ENCODE measurements at places on chromosomes 13 and 19.

DNA sequence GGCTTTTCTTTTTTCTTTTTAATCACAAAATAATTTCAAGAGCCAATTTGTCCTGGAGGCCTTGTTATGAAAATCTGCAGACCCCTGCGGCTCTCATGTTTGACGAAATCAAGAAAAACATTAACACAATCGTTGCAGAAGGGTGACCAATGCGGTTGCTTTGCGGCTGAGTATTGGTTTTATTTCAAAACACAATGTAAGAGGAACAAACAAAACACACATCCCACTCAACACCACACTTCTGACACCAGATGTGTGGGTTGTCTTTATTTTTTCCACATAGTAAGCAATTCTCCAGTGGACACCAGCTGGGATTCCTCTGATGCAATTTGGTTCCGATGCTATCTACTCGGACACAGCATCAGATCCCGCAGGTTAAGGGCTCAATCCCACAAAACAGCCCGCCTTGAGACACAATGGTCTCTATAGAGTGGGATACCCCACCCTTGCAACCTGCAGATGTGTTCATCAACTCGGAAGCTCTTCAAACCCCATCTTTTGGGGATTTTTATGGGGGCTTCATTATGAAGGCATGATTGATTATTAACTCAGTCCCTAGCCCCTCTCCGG lies 21.9 kb upstream of the CCDC124 start:
- DNase-seq = no peak

GRCh38 chr13:110661256-110661655 lies 44.7 kb downstream of the CARS2 start:
- no peak for DNase-seq

GRCh38 chr13:104773775-104774174 lies 1707.6 kb upstream of the SLC10A2 start:
- no peak for DNase-seq

DNA sequence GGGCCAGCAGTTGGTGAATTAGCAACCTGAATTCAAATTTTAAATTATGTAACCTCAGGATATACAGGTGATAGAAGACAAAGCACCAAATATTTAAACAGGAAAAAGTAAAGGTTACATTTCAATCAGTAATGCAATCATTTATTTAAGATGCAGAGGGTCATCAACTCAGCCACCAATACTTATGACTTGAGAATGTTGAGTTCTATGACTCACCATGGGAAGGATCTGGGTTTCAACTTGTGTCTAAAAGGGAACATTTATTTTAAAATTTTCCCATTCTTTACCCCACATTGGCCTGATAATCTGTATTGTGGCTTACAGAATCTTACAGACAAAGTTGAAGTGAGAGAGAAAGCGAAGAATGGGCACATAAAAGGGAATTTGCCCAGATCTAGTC lies 418.0 kb downstream of the NDFIP2 start:
- no peak for DNase-seq

DNA sequence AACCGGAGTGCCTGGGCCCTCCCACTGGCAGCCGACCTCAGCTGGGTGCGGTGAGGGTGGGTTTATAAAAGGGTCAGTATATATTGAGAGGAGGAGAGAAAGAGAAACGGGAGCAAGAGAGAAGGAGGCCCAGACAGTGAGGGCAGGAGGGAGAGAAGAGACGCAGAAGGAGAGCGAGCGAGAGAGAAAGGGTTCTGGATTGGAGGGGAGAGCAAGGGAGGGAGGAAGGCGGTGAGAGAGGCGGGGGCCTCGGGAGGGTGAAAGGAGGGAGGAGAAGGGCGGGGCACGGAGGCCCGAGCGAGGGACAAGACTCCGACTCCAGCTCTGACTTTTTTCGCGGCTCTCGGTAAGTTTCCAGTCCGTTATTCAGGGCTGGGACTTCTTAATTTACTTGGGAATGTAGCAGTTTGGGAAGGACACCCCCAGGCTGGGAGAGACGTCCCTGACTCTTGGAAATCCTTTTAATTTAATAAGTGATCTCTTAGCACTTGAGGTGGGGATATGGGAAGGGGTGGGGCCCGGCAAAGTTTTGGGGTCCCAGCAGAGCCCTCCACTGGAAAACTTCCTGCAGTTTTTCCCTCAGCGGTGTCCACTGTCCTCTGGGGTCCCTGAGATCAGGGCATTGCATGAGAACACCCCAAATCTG lies at the start of gene EMP3:
Gene EMP3 (plus strand): TSS at position 288 of the 646 bp plus-strand sequence. CDS start 1,293 bp downstream, outside the sequence.
- no peak for DNase-seq

DNA sequence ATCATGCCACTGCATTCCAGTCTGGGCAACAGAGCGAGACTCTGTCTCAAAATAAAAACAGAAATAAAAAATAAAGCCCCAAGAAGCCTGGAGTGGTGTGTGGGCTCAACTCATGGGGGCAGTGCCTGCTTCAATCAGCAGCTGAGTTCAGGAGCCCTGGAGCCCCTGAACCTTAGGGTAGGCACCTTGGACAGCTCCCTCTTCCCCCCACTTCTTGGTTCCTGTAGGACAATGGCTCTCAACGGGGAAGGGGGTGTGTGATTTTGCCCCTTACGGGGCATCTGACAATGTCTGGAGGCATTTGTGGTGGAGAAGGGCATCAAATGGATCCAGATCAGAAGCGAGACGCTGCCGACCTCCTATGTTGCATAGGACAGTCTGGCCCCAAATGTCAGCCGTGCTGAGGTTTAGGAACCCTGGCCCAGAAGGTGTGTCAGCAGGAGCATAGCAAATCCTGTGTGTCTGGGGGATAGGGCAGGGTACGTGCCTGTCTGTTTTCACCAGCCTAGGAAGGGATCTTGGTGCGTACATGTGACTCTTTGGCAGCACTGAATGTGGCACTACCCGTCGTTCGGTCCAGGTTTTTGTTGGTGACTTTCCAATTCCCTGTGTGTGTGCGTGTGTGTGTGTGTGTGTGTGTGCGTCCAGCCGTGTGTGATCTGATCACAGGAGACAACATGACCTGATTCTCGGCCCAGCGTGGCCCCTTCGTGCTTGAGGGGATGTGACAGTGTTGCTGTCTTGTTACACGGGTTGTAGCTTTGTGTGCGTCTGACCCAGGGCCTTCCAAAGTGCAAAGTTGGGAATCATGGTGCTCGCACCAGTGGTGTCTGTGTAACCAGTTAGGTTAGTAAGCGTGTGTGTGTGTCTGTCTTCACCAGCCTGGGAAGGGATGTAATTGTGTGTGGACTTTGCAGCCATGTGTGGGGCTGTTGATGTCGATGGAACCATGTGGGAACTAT lies 7.5 kb downstream of the IGLON5 start:
- no peak for DNase-seq

DNA sequence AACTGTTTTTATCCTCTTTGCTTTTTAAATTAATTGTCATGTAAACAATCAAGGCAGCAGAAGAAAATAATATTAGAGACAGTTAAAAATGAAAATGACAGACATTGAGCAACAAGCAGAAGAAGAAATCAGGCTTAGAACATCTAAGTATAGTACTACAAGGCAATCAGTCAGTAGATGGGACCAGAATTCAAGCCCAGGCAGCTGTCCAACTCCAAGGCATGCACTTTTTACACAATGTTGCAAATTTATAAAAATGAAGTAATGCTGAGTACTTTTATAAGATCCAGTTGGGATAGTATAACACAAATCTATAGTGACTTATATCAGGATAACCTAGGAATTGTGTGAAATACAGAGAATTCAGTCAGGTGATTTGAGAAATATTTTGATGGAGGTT lies 2815.8 kb downstream of the PCDH9 start:
- no peak for DNase-seq

DNA sequence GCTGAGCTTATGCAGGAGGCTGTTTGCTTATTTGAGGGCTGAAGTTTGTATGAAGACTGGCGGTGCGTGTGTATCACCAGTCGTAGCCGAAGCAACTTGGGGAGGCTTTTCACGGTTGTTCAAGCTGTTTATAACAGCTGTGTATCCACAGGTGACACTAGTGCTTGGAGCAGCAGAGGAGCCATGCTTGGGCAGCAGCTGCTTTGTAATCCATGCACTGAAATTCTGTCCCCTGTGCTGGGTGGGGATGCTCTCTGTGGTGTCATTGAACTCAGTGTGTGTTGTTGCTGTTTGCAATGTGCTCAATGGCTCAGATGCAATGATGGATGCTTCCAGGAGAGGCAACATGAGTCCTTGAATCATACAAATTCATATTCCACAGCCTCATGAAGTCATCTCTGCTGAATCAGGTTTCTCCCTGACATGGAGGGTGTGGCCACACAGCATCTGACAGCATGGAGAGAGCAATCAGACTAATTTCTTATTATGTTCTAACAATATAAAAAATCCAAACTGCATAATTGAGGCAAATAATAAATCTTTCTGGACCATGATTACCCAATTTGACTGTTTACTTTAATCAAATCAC lies 18.8 kb upstream of the GTF3A start:
- DNase-seq = no peak

GRCh38 chr19:16208847-16209665 lies 11.3 kb downstream of the AP1M1 start:
- DNase-seq = peak; percentile 11

DNA sequence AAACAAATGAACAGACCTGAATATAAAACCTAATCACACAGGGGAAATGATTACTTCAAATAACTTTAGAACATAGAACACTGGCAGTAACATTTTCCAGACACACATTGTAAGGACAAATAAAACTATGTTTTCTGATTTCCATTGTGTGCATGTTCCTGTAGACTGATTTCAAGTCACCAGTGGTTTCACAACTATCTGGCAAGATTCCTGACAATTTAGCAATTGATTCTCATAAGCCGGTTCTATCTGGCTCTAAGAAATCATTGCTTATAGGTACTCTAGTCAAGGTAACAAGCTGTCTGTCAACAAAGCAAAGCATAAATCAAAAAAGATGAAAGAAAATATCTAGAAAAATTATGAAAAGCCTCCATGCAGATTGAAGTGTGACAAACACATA lies 19.6 kb upstream of the PCCA start:
- no peak for DNase-seq

DNA sequence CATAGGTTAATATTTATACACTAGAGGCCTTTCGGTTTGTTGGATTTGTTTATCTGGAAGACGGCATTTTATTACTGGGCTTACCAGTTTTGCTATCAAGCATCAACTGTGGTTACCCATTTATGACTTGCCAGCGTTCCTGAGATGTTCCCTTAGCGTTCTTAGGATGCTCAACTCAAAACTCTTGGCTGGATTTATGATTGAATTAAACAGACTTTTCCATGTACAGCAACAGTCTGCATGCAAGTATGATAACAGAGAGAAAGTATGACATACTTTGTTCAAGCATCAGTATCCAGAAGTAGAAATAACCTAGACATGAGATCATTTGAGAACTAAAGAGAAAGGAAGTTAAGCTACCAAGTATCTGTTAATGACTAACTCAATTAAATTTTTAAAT lies 29.9 kb upstream of the RNF113B start:
- no peak for DNase-seq

GRCh38 chr13:49435992-49436391 lies 7.9 kb downstream of the CAB39L start:
- no peak for DNase-seq

GRCh38 chr19:49556412-49557398 lies 23.7 kb downstream of the NOSIP start:
- DNase-seq = no peak

- no peak for DNase-seq
Observed at GRCh38 chr13:98975822-98976261, 2.0 kb downstream of the DOCK9 start.

DNA sequence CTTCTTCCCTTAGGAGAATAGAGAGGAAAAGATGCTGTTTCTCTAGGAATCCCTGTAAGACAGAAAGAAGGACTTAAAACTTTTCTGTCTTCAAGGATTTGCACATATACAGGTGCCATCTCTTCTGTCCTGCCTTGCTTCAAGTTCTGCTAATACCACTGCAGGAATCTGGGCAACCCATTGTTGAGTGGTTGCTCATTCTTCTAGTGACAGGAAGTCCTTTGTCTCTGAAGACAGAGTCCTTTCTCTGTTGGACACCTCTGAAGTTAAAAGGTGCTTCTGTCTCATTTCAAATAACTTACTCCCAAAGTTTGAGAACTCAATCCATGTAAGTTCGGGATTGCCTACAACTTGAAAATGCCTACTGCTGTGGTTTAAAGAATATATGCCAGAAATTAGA lies 114.4 kb upstream of the TMTC4 start:
- no peak for DNase-seq

- DNase-seq = no peak
Observed at GRCh38 chr19:49912965-49913685, 15.9 kb upstream of the ATF5 start.

DNA sequence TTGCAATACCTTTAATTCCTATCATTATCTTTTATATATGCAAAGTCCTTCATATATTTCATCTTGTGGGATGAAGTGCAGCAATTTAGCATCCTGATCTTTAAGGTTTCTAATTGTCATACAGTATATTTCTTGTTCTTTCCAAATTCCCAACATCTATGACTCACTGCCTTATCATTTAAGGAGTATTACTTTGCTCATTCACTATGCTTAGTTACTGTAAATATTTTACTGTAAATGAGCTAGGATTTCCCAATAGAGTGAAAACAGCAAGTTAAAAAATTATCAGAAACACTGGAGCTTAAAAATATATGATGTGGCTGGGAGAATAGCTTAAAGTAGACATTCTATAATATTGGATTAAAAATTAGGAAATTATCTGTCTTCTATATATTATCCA lies 69.9 kb downstream of the SLITRK6 start:
- DNase-seq = no peak

DNA sequence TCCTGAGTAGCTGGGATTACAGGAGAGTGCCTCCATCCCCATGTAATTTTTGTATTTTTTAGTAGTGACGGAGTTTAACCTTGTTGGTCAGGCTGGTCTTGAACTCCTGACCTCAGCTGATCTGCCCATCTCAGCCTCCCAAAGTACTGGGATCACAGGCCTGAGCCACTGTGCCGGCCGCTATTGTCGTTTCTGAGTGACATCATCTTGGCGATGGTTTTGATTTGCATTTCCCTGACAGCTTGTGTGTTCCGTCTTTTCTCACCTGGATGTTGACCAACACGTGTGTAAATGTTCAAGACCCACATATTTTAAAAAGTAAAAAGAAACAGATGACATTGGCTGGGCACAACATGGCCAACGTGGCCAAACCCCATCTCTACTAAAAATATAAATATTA lies 12.8 kb upstream of the MKNK2 start:
- no peak for DNase-seq

DNA sequence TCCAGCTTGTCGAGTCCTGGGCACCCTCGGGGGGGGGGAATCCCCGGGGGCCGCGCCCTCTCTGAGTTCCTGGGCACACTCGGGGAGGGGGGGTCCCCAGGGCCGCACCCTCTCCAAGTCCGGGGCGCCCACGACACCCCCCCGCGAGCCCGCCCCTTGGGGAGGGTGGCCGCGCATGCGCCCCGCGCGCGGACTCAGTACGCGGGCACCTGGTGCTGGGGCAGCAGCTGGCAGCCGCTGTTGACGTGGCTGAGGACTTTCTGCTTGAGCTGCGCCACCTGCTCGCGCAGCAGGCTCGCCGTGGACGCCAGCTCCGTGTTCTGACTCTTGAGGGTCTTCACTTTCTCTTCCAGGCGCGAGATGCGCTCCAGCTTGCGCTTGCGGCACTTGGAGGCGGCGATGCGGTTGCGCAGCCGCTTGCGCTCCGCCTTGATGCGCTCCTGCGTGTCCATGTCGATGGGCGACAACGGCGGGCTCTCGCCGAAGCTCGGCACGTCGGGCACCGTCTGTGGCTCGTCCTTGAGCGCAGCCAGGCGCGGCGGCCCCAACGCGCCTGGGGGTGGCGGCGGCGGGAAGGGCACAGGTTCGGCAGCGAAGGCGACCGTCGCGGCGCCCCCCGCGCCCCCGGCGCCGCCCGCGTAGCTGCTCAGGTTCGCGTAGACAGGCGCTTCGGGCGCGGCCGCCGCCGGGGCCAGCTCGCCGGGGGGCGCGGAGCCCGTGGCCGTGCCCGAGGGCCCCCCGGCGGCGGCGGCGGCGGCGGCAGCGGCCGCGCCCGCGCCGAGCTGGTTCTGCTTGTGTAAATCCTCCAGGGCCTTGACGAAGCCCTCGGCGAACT lies 958 bp downstream of the JUND start:
- peak; percentile 28 for DNase-seq
